ENCODE measurements at places on chromosomes 12 and 14. TPM values are rescaled to one million over a fixed set of nuclear protein-coding genes. Genes with fewer than 3 reads are reported as not detected.

The RPGRIP1 gene
- not detected for total RNA-seq

The LMNTD1 gene
- not detected for total RNA-seq

The RNF41 gene
- 75.0 TPM for total RNA-seq

The KCNA1 gene
- total RNA-seq, result 0.41 TPM

The ASPG gene
- total RNA-seq, result not detected

The HAL gene
- total RNA-seq, result 0.09 TPM

The DGLUCY gene
- 42.6 TPM for total RNA-seq

The ITPK1 gene
- 20.1 TPM for total RNA-seq

The GPR68 gene
- total RNA-seq, result 1.3 TPM

- peak; percentile 31 for DNase-seq
Measured at GRCh38 chr12:726281-727140, 25.9 kb upstream of the WNK1 start.

- no peak for DNase-seq
Measured at GRCh38 chr12:1620092-1620491, 8.9 kb upstream of the WNT5B start.

- DNase-seq, result no peak
Measured at GRCh38 chr14:72876710-72877063, 17.2 kb downstream of the DPF3 start.

GRCh38 chr12:110348431-110349059 is 55.0 kb downstream of the ANAPC7 start:
- DNase-seq, result no peak

DNA sequence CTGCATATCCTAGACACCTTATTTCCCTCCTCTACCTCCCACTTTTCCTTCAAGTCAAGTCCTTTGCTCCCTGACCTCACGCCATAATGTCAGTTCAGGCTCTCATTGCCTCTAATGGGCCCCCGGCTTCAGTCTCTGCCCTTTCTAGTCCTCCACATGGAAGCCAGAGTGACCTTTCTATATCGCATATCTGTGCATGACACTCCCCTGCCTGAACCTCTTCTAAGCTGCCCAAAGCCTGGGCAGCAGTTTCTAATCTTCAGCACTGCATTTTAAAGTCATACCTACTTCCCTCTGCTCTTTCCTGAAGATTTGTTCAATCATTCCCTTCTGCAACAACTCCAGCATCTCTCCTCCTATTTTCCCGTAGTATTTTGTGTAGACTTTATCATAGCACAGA is 45.5 kb downstream of the ESR2 start:
- no peak for DNase-seq

DNA sequence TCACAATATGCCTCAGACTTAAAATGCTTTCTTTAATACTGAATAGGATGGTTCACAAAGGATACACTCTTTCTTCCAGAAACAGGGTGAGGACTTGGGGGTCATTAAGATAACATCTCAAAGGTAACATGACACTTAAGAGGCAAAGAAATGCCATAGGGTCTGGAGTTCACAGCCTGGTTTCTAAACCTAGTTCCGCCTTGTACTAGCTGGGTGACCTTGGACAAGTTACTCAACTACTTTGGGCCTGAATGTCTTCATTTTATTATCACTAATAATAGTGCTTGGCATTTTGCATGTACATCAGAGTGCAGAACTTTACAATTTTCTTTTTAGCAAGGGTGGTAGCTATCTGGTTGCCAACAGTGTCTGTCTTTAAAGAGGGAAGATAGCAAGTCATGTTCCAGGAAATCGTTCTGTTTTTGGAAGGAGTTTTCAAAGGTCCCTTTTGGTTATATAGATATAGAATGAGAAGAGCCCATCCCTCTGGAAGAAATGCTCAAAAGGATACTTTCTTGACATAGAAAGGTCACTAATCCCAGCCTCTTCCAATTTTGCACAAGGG is 257.8 kb downstream of the NUAK1 start:
- DNase-seq, result no peak

DNA sequence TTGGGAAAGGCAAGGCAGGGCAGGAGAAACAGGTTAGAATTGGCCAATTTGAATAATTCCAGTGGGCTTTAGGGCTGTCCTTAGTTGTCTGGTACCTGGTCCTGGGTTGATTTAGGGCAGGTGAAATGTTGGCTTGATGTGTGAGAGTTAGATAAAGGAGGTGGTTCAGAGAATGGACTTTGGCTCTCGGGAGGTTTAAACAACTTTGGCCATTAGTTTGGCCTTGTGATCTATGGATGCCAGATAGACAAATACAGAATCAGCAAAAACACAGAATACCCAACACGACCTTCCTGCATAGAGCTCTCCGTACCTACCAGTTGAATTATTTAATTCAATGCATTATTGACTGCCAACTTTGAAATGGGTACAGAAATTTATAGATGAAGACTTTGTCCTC is 35.1 kb downstream of the SCN8A start:
- no peak for DNase-seq

GRCh38 chr12:52800259-52800917 is 4.5 kb upstream of the KRT3 start:
- DNase-seq, result no peak

- peak; percentile 62 for DNase-seq
Measured at GRCh38 chr14:99628887-99629618, 15.9 kb upstream of the HHIPL1 start.

DNA sequence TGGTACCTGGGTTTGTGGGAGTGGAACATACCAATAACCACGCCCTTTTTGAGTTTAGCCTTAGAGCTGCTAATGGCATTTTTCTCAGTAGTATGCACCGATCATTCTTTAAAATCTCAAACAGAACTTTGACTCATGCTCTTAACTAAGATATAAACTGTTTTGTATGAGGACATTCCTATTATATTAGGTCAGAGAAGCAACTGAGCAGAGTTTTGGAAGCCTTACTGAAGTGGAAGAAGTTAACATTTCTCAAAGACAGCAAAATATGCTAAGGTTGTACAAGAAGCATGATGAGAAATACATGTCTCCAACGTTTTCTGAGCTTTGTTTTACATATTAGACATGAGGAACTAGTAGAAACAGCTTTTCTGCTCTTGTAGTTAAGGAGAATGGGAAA is 819.2 kb downstream of the FSCB start:
- peak; percentile 81 for DNase-seq

GRCh38 chr12:124963211-124963610 is 25.7 kb downstream of the DHX37 start:
- DNase-seq, result no peak

GRCh38 chr14:62322216-62322615 is 560.0 kb downstream of the SNAPC1 start:
- DNase-seq, result no peak

DNA sequence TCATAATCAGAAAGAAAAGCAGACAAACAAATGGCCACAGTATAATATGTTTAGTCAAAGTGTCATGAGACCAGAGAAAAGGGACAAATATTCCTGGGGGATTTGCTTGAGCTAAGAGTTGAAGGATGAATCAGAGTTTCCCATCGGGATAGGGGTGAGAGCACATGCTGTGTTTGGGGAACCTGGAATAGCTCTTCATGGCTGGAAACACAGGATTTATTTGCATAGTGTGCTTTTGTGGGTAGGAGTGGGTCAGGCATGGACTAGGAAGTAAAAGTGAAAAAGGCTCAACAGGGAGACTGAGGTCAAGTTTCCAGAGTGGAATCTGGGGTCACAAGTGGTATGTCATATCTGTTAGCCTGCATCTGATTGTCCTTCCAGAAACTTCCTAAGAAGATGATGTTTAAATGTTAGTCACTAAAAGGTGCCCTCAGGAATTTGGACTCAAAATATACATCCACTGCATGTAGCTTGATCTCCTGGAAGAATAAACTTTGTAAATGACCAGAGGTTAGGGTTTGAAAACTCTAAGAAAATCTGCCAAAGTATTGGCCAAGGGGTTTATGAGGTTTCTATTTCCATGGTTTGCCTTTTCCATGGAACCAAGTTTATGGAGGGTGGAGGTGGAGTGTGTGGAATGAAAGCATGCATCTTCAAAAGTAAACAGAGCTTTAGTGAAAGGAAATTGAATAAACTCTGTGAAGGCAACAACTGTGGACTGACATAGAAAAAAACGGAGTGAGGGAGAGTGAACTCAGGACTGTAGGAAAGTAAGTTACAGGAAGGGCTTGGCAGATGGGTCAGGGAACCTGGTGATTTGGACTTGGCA is 344.6 kb downstream of the C12orf75 start:
- DNase-seq, result no peak

GRCh38 chr12:113090740-113091139 is 34.2 kb downstream of the DTX1 start:
- DNase-seq, result no peak

- DNase-seq, result no peak
Measured at GRCh38 chr12:34598352-34598827, 576.1 kb downstream of the ALG10 start.

GRCh38 chr12:49264466-49264872 is 413 bp upstream of the TUBA1C start:
- DNase-seq, result no peak

- DNase-seq, result no peak
Measured at GRCh38 chr12:130195776-130196175, 33.5 kb downstream of the FZD10 start.

DNA sequence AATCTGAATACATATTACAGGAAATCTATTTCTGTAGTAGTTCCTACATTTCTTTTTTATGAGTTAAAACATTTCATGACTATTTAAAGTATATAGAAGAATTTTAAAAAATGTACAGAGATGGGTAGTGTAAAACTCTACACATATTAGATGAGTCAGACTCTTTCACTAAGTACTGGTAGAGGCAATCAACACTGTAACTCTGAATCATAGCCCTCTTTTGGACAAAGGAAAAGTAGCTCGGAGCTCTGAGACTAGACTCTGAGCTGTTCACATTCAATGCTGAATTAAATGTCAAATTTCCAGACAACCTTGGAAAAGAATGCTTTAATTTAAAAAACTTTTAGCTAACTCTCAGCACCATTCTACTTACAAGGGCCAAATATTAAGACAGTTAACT is 3.4 kb downstream of the PTCSC3 start:
- DNase-seq, result no peak

Measured in fibroblast of the aortic adventitia (primary cell).